ENCODE measurements at places on chromosomes 11 and 22. TPM values are rescaled to one million over a fixed set of nuclear protein-coding genes. Genes with fewer than 3 reads are reported as not detected.
A peak's percentile ranks its signal among the peaks of the same experiment; 100 is the strongest.

GRCh38 chr11:113563766-113564526 is 88.7 kb upstream of the DRD2 start:
- no peak for DNase-seq

- peak; percentile 34 for DNase-seq
These were observed 16.2 kb upstream of the CASTOR1 start for GRCh38 chr22:30305519-30305905.

DNA sequence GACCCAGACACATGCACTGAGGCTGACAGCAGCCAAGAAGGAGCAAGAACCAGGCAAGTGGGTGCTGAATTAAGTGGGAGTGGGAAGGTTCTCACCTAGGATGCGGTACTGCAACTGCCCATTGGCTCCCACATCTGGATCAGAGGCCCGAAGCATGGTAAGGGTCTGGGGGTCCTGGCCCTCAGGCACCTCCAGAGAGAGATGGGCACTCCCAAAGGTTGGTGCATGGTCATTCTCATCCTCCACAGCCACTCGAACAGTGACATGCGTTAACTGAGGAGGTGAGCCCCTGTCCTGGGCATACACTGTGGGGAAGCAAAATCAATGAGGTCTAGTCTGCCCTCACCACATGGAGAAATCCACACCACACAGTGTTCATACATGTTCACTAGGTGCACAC is 9.3 kb upstream of the TPP1 start:
- no peak for DNase-seq

DNA sequence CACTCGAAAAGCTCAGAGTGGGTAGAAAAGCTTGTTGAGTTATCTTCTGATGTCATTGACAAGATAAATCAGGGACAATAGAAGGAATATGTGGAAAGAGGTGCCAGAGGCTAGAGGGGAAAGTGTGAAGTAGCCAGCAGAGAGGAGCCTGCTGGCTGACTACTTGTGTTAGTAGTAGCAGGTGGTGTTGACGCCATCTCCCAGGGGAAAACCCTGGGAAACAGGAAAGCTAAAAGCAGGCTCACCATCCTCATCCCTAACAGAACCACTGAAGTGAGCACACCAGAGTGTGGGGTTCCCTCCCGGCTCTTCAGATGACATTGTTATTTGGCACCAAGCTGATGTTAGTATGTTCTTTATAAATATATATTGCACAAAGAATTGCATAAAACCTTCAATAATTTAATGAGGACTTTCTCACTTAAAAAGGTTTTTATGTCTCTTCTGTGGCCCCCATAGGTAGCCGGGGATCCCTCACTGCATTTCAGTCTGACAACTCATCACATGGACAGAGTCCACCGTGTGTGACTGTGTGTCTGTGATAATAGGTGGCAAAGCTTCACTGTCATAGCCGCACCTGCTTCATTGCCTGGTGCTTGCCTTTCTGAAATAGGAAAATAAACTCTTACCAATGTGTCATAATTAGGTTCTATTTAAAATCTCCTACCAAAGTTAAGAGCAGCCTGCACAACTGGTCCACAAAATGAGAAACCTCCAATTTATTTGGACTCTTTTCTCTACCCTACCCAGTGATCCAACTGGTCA is 63.2 kb upstream of the TOP3B start:
- DNase-seq = no peak

- DNase-seq = no peak
These were observed 222.9 kb downstream of the CTTN start for GRCh38 chr11:70621241-70621640.

GRCh38 chr11:92916299-92916698 is 53.2 kb upstream of the MTNR1B start:
- DNase-seq = no peak

OSM gene
- total RNA-seq = not detected

DNA sequence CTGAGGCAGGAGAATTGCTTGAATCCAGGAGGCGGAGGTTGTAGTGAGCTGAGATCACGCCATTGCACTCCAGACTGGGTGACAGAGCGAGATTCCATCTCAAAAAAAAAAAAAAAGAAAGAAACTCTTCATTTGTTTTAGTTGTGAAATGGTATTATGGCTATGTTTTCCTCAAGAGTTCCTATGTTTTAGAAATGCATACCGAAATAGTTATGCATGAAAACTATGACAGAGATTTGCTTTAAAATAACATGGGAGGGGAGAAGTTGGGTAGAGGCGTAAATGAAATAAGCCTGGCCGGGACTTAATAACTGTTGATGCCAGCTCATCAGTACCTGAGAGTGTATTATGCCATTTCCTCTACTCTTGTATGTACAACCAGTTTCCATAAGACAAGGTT is 48.3 kb downstream of the FEZ1 start:
- DNase-seq = no peak

C11orf42 gene
- total RNA-seq = not detected

DNA sequence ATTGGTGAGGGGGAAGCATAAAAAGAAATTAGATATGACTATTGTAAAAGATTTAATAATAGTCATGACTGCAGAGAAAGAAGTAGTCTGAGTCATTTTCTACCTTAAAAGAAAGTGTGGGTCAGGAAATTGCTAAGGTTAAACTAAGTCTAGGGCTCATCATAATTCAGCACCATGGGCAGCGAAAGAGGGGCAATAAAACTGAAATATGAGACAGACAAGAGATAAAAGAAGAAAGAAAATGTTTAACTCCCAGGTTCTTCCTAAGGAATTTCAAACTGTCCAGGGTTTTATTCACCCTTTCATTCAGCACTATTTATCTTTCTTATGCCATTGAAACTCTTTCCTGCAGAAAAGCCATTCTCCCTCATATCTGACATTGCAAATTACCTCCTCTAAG is 114.4 kb upstream of the API5 start:
- DNase-seq = no peak

RAPSN gene
- not detected for total RNA-seq

GRCh38 chr11:19466314-19466713 is 225.6 kb upstream of the E2F8 start:
- no peak for DNase-seq

- peak; percentile 24 for DNase-seq
These were observed at the start of gene DLG2 for GRCh38 chr11:85627332-85627997. TSS of gene DLG2 (minus strand) at chr11:85627344.

MIOX gene
- total RNA-seq = not detected

OR8H2 gene
- total RNA-seq = not detected

DNA sequence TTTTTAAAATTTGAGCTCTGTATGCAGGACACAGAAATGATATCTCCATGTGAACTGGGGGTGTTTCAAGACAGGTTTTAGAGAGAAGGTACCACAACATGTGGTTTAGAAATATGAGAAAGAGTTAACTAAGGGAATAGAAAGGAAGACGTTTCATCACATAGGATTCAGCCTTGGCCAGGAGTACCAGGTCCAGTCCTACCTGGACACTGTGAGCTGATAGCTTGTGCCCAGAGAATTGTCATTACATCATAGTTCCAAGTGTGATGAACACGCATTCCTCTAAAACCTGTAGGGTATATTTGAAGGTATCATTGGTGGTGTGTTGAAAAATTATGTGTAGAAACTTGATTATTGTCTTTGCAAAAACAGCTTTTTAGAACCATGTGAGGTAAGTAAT is 1.8 kb downstream of the SLC22A9 start:
- no peak for DNase-seq

- peak; percentile 56 for DNase-seq
These were observed 176.7 kb upstream of the NCAM1 start for GRCh38 chr11:112784323-112785073.

- DNase-seq = no peak
These were observed 4.5 kb downstream of the FAM83F start for GRCh38 chr22:39999144-39999757.

DNA sequence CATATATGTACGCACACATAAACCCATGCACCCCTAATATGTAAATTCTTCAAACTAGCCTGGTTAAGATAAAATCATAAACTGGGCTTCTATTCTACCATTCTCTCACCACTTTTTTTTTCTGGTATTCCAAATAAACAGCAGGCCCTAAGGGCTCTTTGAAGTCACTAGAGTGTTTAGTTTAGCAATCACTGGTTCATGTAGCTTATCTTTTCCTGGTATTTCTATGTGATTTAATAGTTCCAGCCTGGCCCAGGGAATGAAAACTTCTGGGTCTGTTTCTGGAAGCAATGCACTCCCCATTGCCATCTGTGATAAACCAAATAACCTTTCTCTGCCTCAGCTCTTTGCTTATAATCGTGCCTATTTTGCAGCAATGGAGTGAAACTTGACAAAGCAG is 10.7 kb upstream of the MPPED2 start:
- no peak for DNase-seq

GRCh38 chr11:46300270-46300669 is 22.8 kb downstream of the CREB3L1 start:
- no peak for DNase-seq

MRGPRE gene
- not detected for total RNA-seq

GRCh38 chr11:1859004-1859403 is 6.1 kb downstream of the LSP1 start:
- no peak for DNase-seq

DNA sequence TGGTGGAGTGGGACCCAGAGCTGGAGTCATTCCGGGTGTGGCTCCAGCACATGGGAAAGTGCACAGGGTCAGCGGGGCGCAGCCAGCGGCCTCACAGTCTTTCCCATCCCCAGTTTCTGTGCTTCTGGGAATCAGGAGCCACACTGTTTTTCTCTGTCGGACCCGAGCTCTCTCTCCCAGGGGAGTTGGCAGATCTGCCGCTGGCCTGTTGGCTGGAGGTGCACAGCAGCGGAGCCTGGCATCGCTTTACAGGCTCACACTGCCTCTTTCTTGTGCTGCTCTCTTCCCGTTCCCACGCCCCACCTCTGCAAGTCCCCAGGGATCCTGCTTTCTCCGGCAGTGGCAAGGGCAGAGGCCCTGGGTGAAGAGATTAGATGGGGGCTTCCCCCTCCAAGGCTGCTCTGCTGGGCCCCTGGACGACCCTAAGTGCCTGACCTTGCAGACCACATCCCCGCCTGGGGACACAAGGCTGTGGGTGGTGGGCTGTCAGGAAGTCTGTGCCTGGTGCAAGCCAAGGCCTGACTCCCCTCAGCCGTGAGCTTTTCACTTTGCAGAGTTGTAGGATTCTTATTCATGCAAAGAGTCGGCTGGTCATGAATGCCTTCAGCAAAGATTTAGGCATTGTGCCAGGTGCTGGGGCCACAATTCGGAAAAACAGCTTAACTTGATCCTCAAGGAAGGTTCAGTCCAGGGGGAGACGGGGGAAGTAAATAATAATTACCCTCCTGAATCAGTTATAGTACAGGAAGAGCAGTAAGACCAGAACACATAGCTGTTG is 116.3 kb downstream of the TIMP3 start:
- no peak for DNase-seq

APOA4 gene
- not detected for total RNA-seq

GRCh38 chr22:49202226-49202625 is 625.4 kb downstream of the BRD1 start:
- no peak for DNase-seq
